Esophagus squamous epithelium (tissue), 5 donors: ENCODE measurements at places on chromosomes 16 and 17.

GRCh38 chr17:10888858-10889257, 51.0 kb upstream of the PIRT start:
- H3K27me3 ChIP-seq, result no peaks in the 10 kb centered on the region
- H3K36me3 ChIP-seq, result no peaks in the 10 kb centered on the region
- H3K27ac ChIP-seq, result no peak overlapping the region
- H3K4me1 ChIP-seq, result no peaks in the 10 kb centered on the region
- no peak overlapping the region for H3K4me3 ChIP-seq

- H3K27me3 ChIP-seq, result peaks cover 88% of the 10 kb centered on the region
- DNase-seq, result no peak
- H3K4me3 ChIP-seq, result no peak overlapping the region
- H3K4me1 ChIP-seq, result peaks cover 4% of the 10 kb centered on the region
- H3K36me3 ChIP-seq, result no peaks in the 10 kb centered on the region
These were observed 45.6 kb upstream of the HOXB9 start for GRCh38 chr17:48671697-48672171.

- H3K36me3 ChIP-seq, result no peaks in the 10 kb centered on the region
- peaks cover 82% of the 10 kb centered on the region for H3K4me1 ChIP-seq
- H3K27me3 ChIP-seq, result no peaks in the 10 kb centered on the region
These were observed 179.7 kb downstream of the RAB11FIP4 start for GRCh38 chr17:31570951-31571892.

DNA sequence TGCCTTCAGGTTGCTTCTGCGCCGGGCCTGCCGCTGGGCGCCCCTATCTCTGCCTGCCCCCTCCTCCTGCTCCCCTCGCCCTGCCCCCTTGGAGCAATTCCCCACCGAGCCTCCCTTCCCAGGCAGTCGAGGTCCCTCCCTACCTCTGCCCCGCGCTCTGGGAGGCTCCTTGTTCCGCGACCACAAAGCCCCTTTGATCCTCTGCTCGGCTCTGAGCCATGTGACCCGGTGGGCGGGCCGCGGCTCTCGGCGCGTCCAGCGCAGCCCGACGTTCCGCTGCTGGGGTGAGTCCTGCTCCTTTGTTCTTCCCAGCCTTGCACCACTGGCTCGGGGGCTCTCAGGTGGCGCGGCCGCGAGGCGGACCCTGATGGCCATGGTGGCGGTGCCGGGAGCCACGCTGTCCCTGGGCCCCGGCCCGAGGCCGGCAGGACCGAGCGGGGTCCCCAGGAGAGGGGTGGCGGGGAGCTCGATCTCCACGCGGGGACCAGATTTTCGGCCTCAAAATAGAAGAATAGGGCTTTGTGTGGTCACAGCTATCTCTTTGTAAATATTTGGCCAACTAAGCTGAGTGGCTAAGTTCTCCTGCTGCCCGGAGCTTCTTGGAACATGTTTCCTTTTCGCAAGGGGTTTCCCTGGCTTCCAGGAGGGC, 310.6 kb downstream of the SEC14L1 start:
- DNase-seq, result no peak
- H3K27ac ChIP-seq, result peak overlapping the region; percentile 91
- H3K4me1 ChIP-seq, result peaks cover 75% of the 10 kb centered on the region
- H3K36me3 ChIP-seq, result no peaks in the 10 kb centered on the region
- peak overlapping the region; percentile 37 for H3K4me3 ChIP-seq
- no peaks in the 10 kb centered on the region for H3K27me3 ChIP-seq

GRCh38 chr16:85286066-85286831, 174.0 kb upstream of the CIBAR2 start:
- H3K27me3 ChIP-seq, result no peaks in the 10 kb centered on the region
- DNase-seq, result no peak
- H3K4me3 ChIP-seq, result no peak overlapping the region
- no peak overlapping the region for H3K27ac ChIP-seq
- H3K4me1 ChIP-seq, result peaks cover 43% of the 10 kb centered on the region

DNA sequence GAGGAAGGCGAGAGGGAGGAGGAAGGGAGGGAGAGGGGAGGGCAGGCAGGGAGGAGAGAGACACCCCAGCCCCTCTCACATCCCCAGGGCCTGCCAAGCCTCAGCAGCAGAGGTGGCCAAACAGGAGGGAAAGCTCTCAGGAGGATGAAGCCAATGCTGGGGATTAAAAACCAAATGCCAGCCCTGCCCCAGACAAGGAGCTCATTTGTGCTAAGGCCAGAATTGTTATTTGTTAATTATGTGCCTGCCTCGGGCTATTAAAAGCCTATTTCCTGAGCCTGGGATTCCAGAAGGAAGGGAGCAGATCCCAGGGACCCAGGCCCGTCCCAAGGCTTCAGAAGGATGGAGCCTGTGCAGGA, 27.9 kb upstream of the GINS2 start:
- H3K4me3 ChIP-seq, result no peak overlapping the region
- no peaks in the 10 kb centered on the region for H3K27me3 ChIP-seq
- H3K27ac ChIP-seq, result no peak overlapping the region
- peaks cover 24% of the 10 kb centered on the region for H3K4me1 ChIP-seq
- peaks cover 6% of the 10 kb centered on the region for H3K36me3 ChIP-seq

GRCh38 chr17:78346605-78347250, 13.1 kb downstream of the SOCS3 start:
- H3K27me3 ChIP-seq, result no peaks in the 10 kb centered on the region
- H3K4me1 ChIP-seq, result peaks cover 72% of the 10 kb centered on the region
- H3K27ac ChIP-seq, result no peak overlapping the region
